ENCODE measurements at places on chromosomes 12 and 14.

- H3K27ac ChIP-seq, result no peak overlapping the region
- no peaks in the 10 kb centered on the region for H3K36me3 ChIP-seq
- no peaks in the 10 kb centered on the region for H3K4me1 ChIP-seq
- H3K4me3 ChIP-seq, result no peak overlapping the region
- DNase-seq, result no peak
Measured at GRCh38 chr14:100856056-100856950, 30.4 kb downstream of the MEG3 start.

DNA sequence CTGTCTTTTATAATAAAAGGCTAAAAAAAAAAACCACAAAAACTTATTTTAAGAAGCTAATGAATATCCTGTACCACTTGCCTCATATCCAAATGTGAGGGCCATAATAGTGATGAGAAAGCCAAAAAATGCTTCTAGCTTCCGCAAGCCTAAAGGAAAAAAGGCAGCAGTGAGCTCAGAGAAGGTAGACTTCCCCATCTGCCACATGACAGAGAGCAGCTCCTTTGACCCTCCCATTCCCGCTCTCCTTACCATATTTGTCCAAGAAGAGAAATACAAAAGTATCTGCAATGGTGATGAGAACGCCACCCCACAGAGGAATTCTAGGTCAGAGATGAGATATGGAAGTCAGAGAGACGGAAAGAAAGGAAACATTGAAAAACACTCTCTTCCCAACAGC, 27.1 kb downstream of the SLC11A2 start:
- no peak for DNase-seq
- no peak overlapping the region for H3K4me3 ChIP-seq
- H3K36me3 ChIP-seq, result no peaks in the 10 kb centered on the region
- H3K27me3 ChIP-seq, result no peaks in the 10 kb centered on the region
- no peak overlapping the region for H3K27ac ChIP-seq

- H3K4me1 ChIP-seq, result no peaks in the 10 kb centered on the region
- no peaks in the 10 kb centered on the region for H3K27me3 ChIP-seq
- DNase-seq, result no peak
- H3K36me3 ChIP-seq, result no peaks in the 10 kb centered on the region
- no peak overlapping the region for H3K4me3 ChIP-seq
- H3K27ac ChIP-seq, result no peak overlapping the region
Measured at GRCh38 chr14:73796415-73796814, 55.2 kb upstream of the PTGR2 start.

DNA sequence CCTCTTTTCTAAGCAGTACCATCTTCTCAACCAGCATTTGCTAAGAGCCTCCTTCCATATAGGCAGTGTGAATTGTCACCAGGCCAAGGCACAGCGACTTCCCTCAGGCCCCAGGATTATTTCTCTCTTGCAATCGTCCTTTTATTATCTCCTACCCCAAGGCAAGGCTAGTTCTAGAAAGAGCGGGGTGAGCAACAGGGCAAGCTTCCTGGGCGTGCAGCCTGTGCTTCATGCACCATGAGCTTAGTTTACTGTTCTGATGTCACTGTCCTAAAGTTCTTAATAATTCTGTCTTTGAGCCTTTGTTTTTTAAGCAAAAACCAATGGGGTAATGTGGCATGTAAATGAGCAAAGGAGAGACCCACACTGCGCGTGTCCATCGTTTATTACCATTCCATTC, 27.9 kb downstream of the DUSP6 start:
- DNase-seq, result no peak
- H3K27me3 ChIP-seq, result no peaks in the 10 kb centered on the region
- H3K4me1 ChIP-seq, result no peaks in the 10 kb centered on the region
- H3K27ac ChIP-seq, result no peak overlapping the region
- H3K4me3 ChIP-seq, result no peak overlapping the region

- peaks cover 12% of the 10 kb centered on the region for H3K27me3 ChIP-seq
- no peak for DNase-seq
- no peak overlapping the region for H3K27ac ChIP-seq
- peaks cover 9% of the 10 kb centered on the region for H3K4me1 ChIP-seq
- H3K4me3 ChIP-seq, result peak overlapping the region; percentile 5
- no peaks in the 10 kb centered on the region for H3K36me3 ChIP-seq
Measured at GRCh38 chr12:125187148-125187745, 122.0 kb downstream of the AACS start.

Data from mesendoderm (in vitro differentiated cells).